ENCODE measurements at places on chromosomes 16 and 17.

DNA sequence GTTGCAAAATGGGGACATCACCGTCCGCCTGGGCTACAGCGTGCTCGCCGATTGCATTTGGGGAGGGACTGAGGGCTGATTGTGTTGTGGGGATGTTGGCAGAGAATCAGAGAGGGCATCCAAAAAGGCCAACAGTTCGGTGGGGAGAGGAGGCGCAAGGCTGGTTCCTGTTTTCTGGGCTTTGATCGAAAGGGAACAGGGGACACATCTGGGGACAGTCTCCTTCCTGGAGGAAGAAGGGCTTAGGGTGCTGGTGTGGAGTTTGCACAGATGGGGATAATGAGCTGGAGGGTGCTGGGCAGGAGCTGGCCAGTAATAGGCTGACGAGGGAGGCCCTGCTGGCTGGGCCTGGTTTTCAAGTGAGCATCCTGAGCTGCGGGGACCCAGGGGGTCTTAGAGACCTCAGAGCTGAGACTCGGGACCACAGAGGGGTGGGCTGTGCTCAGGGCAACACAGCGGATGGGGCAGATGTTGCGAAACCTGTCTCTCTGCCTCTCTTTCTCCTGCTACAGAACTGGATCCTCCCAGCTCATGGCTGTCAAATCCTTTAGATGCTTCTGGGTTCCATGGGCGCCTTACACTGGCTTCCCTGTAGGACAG is 288.7 kb downstream of the SEC14L1 start:
- no peak for DNase-seq

DNA sequence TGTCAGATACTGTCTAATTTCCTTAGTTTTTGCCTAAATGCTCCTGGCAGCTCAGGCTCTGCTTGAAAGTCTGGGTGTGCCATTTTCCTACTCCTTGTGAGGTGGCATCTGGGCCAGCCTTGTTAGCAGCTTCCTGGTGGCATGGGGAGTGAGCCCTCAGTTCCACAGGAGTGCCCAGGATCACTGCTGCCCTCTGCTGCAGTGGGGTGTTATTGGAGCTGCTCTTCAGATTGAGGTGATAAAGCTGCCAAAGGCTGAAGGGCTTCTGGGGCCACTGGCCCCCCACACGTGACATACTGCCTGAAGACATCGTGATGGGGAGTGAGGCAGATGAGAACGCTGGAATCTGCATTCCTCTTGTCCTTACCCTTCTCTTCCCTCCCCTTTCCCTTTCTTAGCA is 27.4 kb downstream of the CEP95 start:
- no peak for DNase-seq

- no peak for DNase-seq
Observed at GRCh38 chr16:10988879-10989278, 44.5 kb downstream of the CLEC16A start.

- no peak for DNase-seq
Observed at GRCh38 chr17:41917192-41917591, 1.6 kb downstream of the ACLY start.

DNA sequence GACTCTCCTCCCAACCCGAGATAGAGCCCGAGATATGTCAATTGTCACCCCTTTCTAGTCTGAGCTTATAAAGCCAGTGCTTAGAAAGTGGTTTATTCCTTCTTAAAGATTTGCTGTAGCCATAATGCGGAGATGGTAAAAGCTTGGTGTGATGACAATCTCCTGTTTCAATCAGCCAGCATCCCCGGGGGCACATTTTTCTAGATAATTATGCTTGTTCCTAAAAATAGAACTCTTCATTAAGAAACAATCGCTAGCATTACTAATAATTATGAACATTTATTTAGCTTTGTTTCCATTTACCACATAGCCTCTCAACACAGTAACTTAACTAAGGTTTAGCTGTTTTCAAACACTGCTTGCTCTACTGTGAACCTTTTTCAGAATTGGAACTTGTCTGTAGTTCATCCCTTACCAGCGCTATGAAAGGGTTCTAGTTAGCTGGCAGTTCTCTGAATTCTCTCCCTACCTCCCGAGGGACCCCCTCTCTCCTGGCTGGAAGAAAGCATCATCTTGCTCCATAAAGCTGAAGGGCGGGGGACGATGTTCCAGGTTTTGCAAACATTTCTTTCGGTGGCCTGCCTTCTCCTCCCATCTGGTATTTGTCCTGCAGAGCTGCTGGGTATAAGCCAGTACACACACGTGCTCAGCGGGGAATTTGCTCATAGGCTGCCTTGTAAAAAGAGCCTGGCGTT is 922 bp upstream of the MRPL58 start:
- no peak for DNase-seq

DNA sequence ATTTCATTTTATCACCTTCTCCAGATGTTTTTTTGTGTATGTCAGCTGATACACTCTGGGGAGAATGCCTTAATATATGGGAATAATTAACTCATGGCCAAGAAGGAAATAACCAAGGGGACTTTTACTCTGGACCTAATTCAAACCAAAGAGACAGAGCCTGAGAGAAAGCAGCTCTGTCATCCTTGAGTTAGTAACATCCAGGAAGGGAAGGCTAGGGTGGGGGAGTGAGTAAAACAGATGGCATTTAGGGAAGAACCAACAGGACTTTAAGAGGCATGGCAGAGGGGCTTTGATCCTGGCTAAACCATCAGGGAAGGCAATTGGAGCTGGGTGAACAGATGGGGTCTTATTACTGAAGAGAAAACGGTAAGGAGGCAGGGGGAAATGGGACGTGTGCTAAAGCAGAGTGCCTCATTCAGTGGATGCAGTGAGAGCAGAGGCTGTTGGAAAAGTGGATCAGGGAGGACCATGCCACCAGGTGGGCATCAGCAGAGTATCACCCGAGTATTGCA is 2.5 kb upstream of the SMPD3 start:
- DNase-seq = no peak

GRCh38 chr17:71417142-71417541 is 703.7 kb upstream of the SOX9 start:
- no peak for DNase-seq

DNA sequence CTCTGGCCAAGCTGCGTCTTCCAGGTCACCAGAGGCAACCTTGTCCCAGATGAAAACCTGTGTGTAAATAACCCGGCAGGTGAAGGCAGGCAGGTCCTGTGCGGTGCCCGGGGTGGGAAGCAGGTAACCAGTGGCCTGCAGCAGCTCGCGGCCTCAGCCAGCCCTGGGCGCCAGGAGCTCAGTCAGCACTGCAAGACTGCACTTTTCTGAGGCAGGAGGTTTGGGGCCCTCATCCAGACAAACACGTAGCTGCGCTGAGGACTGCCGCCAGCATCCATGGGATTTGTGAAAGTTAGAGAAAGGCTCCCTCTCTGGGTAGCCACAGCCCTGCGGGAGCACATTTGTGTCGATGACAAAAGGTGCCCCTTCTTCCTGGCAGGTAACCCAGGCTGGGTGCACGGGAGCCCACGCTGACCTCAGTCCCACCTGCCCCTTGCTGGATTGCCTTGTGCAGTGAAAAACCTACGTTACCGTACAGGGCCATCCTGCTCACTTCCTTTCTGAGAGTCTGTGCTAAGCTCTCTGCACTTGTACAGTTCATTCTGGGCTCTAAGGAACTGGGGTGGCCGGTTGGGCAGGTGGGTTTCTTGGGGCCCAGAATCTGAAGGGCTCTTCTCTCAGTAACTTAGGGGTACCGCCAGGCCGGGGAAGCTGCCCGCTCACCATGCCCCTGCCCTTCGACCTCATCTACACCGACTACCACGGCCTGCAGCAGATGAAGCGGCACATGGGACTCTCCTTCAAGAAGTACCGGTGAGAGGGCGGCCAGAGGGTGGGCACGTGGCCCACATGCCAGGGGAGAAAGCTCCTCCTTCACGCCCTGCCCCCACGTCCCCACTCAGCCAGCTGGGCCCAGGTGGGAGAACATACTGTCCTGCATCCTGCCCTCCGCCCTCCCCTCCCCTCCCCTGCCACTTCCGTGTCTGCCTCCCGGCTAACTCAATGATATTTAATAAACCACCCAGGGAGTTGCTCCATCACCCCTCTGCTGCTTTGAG is 56.4 kb downstream of the MGAT5B start:
- no peak for DNase-seq

DNA sequence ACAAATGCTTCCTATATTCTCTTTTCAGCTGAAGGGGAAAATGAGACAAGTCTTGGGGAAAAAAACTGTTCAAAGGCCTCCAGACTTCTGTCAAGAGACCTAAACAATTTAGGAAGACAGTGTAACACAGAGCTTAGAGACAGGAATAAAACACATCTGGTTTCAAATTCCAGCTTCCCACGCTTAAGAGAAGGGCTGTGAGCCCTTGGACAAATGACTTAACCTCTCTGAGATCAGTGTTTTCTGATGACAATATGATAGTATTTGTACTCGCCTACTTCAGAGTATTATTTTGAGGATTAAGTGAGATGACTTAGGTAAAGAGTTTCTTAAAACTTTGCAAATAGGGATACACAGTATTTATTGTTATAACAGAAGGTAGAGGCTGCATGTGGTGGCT is 29.5 kb downstream of the SMURF2 start:
- DNase-seq = no peak

DNA sequence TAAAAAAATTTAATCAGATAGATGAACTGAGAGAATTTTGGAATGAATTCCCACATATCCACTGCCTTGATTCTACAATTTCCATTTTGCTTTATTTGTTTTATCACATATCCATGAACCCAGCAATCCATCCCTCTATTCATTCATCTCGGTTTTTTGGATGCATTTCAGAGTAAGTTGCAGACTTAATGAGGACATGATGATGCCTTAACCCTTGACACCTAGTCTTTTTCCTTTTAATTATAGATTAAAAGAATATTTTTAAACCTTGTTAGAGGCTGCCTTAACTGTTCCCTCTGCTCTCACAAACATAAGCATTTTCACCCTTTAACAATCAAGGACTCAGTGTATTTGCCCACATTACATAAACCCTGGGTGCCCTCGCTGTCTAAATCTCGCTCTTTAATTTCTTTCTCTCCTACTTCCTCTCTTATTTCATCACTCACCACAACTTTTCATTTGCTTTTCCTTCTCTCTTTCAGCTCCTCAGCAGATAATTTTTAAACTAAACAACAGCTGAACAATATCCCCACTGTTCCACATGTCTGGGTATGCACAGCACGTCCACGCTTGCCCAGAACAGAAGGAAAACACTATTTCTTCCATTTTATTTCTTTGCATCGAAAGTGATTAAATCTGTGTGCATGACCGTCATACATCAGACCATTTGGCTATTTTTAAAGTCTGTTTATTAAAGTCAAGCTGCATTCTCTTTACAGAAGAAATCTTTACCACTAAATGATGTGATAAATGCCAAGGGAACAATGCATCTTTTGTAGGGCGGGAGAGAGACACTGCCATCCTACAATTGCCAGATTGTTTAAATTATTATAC is 39.9 kb downstream of the IQCK start:
- no peak for DNase-seq

GRCh38 chr17:59513934-59514841 is 51.2 kb upstream of the DHX40 start:
- no peak for DNase-seq

DNA sequence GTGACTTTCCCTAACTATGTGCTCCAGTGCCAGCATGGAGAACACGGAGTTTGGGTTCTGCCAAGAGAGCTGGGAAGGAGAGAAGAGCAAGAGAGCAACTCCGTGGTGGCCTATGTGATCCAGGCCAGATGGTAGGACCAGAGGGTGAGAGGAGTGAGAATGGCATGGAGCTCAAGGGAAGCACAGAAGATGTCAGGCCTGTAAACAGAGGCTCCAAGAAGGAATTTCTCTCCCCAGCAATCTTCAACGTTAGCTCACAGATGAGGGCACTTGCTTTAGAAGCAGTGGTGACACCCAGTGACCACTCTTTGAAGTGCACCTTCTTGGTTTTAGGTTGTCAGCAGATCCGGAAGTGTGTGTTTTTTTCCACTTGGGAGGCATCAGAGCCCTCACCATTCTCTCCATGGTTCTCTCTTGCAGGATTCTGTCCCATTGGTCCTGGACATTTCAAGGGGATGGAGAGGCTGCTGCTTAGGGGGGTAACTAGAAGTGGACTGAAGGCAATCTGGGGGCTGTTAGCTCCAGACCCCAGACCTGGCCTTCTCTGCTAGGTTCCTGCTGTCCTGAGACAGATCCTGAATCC is 18.1 kb upstream of the TMEM98 start:
- peak; percentile 79 for DNase-seq

DNA sequence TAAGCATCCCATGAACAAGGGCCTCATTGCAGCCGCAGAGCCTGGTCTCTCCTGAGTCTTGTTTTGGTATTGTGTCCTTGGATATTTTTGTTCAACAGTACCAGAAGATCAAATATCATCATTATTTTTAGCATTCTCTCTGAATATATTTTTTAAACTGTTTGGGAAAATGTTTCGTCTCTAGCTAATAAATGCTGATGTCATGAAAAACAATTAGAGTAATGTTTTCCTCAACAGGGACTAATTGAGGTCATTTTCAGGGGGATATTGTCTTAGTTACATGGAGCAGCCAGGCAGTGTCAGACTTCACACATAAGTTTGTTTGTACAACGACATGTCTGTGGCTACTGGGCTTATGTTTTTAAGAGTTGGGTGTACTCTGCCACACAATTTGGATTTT is 805.3 kb upstream of the SOX9 start:
- no peak for DNase-seq

DNA sequence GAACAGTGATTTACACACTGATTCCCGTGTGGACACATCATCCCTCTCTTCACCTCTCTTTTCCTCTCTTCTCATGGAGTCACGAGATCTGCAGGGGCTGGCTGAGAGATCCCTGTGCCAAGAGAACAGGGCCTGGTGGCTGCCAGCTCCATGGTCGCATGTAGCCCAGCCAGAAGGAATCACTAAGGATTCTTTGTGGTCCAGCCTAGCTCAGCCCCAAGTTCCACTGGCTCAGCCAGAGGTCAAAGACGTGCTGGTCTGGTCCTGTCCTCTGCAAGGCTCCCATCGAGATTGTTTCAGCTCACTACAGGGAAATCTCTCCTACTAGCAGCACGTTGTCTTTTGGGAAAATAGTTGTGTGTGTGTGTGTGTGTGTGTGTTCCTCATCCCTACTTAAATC is 66.4 kb downstream of the NDEL1 start:
- DNase-seq = no peak

GRCh38 chr16:17798716-17799115 is 328.0 kb upstream of the XYLT1 start:
- DNase-seq = no peak

DNA sequence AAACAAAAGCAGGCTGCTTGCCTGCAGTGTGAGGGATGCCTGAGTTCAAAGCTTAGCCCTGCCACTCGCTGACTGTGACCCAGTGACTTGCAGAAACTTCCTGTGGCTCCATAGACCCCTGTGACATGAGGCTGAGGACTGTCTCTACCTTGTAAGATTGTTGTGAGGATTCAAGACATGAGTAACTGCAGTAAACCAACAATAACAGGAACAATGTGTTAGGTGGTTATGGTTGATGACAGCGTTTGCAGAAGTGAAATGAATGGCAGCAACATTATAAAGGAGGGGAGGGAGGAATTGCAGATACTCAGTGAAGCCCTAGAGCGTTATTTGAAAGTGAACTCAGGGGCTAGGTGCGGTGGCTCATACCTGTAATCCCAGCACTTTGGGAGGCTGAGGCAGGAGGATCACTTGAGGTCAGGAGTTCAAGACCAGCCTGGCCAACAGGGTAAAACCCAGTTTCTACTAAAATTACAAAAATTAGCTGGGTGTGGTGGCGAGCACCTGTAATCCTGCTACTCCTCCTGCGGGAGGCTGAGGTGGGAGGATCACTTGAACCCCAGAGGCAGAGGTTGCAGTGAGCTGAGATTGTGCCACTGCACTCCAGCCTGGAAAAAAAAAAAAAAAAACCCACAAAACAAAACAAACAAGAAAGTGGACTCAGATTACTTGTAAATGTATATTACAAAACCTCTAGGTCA is 33.5 kb upstream of the EMP2 start:
- DNase-seq = no peak

GRCh38 chr16:12255473-12255872 is 278.9 kb downstream of the SNX29 start:
- DNase-seq = no peak

- DNase-seq = no peak
Observed at GRCh38 chr17:3510090-3510489, 34.3 kb downstream of the ASPA start.

Measured in activated CD4-positive, alpha-beta T cell treated with anti-CD3 and anti-CD28 coated beads, Interleukin-2, amount 50 U/mL, for 48 hours (primary cell).